Stimulated activated CD4-positive, alpha-beta T cell treated with anti-CD3 and anti-CD28 coated beads, Interleukin-4, amount 100 ng/mL, for 4 hours (primary cell): ENCODE measurements at places on chromosomes 16 and 17.
A peak's percentile ranks its signal among the peaks of the same experiment; 100 is the strongest.

DNA sequence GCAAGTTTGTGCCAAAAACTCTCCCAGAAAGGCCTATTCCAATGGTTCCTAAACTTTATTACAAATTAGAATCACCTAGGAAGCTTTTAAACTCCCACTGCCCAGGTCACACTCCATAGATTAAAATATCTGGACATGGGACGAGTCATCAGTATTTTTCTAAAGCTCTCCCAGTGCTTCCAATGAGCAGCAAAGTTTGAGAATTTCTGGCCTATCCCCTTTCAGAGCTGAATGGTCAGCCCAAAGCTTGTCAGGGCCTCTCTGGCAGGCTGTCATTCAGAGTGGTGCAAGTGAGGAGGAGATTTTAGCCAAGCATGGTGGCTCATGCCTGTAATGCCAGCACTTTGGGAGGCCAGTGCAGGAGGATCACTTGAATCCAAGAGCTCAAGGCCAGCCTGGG lies 2.4 kb downstream of the BCL6B start:
- no peak for DNase-seq

DNA sequence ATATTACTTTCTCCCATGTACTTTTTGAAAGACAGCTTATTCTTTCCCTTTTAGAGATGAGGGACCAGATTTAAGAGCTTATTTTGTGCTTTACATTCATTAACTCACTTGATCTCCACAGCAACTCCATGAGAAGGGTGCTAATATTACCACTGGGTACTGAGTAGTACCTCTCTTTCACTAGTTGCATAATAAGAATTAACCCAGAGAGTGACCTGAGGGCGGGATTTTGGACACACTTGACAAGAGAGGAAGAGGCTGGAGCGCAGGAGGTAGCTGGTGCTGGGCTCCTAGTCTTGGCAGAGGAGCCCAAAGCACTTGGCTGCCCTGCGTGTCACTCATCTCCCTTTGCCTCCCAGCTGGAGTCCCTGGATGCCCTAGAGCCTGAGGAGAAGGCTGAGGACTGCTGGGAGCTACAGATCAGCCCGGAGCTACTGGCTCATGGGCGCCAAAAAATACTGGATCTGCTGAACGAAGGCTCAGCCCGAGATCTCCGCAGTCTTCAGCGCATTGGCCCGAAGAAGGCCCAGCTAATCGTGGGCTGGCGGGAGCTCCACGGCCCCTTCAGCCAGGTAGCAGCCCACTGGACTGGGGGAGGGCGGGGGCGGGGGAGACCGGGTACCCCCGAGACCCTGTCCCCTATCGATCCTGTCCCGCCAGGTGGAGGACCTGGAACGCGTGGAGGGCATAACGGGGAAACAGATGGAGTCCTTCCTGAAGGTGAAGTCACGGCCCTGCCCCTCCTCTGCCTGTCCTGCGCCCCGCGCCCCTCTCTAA lies 1.7 kb upstream of the MAZ start:
- DNase-seq = no peak

DNA sequence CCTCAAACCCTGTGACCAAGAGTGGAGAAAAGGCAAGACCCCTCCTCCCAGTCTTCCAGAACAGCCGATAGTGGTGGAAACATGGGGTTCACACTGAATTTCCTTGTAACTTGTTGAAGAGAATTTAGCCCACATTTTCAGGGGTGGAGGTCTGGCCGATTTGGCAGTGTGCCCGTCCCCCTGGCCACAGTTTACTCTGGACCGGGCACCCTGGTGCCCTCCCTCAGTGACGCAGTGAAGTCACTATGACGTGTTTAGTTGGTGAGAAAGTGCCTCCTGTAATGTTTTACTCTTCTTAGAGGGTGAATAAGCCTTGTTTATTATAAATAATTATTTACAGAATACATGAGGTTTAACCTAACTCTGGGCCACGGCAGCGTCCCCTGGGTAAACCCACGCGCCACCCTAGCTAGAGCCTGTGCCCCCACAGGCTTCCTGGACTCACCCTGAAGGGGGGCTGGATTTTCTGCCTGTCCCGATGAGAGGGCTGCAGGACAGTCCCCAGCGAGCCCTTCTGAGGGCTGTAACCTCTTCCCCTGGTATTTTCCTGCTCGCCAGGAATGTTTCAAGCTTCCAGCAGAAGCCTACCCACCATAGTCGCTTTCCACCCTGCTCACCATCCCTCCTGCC lies 316.9 kb downstream of the SEC14L1 start:
- no peak for DNase-seq

DNA sequence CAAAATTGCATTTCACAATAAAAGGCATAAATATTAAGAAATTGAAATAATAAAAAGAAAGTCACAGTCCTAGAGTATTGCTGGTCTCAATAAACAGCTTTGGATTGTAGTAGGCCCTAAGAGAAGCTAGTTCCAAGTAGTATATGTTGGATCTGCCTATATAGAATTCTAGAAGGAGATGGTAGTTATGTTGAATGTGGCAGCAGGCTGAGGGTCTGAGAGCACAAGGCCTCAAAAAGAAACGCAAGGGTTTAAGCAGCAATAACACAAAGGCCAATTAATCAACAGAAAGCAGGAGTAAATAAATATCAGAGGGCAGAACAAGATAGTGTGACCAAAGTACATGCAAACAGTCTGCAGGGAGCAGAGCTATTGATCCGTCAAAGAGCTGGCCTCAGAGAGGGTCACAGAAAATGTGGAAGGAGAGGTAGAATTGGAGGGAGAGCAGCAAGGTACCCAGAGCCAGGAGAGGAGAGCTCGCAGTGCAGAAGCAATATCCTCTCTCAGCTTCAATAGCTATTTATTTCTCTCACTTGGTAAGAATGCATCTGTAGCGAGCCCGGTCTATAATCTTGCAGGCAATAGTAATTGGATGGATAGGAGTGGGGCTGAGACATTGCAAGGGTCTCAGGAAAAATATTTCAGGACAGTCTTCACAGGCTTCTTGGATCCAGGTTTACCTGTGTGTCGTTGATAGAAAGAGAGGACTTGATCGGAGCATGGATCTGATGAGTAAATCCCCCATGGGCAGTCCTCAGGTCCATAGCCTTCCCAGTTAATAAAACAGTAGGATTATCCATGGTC lies 25.1 kb upstream of the MED13 start:
- DNase-seq = no peak

- DNase-seq = peak; percentile 86
Observed at GRCh38 chr17:76452660-76453430, at the start of gene UBE2O. TSS of gene UBE2O (minus strand) at chr17:76453152. CDS start at chr17:76453141, 11 bp downstream.

DNA sequence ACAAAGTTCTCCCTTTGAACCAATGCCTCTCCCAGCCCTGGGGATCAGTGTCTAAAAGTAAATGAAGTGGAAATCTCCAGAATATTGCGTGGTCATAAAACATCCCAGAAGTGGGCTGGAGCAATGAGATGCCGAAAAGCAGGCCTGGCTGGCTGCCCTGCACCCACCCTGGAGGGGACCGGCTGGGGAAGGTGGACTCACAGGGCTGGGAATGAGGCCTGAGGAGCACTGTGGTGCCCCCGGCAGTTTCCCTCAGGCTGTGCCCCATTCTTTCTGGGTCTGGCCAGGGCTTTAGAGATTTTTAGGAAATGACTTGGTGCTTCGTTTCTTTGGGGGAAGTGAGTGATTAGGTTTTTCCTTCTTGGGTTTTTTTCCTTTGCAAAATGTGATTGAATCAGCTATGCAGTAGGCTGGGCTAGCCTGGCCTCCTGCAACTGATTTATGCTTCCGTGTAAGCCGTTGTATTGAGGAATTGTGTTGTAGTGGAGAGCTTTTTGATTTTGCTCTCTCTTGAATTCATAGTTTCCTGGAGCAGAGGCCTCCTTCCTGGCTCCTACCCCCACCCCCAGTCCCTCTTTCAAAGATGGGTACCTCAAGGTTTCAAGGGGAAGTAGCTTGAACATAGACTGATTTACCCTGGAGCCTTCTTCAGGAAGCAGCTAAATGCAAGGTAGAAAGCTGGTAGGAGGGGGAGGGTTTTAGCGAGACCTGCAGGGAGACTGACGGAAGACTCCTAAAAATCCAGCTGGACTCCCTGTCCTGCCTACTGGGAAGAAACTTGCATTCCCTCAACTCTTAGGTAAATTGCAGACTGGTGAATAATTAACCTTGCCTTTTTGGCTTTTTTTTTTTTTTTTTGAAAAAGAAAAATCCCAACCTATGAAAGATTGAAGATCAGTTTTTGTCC lies 170.2 kb downstream of the RAB11FIP4 start:
- DNase-seq = no peak

DNA sequence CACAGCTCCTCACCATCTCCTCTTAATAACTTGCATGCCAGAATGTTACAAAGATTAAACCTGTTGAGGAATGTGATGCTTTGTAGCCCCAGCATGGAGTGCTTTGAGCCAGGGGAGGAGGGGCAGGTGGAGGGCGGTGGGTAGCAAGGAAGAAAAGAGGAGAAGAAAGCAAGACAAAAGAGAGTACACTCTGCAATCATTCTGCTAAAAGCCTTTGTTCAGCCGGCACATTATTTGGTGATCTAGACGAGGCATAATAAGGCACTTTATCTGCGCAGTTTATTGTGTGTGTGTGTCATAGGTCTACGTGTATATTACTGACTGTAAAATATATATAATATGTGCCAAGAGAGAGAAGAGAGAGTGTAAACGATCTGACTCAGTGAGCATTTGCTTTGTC lies 139.1 kb downstream of the SOX9 start:
- no peak for DNase-seq

GRCh38 chr17:17121162-17121561 lies 78.9 kb downstream of the MPRIP start:
- no peak for DNase-seq

GRCh38 chr16:64627781-64628180 lies 494.1 kb downstream of the CDH11 start:
- no peak for DNase-seq

GRCh38 chr16:27408012-27408601 lies 6.1 kb downstream of the IL21R start:
- peak; percentile 74 for DNase-seq
